Brain (organoid and tissue), 16 donors: ENCODE measurements at places on chromosomes 1 and 21.

- DNase-seq, result no peak
Measured at GRCh38 chr1:61962631-61963030, 220.4 kb downstream of the PATJ start.

DNA sequence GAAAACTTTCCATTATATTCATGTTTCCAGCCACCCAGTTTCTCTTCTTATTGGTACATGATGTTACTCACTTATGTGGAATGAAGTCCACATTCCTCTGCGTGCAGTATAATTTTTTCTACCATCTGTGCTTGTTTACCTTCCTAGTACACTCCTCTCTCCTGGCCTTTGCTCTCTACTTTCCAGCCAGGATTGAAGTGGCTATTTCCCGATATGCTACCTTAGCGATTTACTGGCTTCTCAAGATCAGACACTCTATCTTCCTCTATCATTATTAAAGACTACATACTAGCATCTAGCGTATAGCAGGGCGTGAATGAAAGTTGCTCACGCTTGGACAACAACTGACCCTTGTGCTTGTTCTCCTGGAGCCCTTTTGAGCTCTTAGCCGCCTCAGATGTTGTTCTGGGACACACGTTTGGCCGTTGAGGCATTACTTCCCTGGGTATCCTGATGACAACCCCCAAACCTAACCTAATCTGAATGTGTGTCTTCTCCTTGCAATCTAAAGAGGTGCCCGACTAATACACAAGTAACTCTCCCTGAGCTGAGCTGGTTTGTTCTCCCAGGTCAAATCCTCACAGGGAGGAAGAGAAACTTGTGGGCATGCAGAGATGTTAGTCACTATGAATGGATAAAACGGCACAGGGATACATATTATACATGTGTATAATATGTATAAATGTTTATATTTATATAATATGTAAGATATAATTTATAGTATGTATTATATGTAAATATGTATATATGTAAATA is 13.4 kb upstream of the MTARC2 start:
- DNase-seq, result no peak

DNA sequence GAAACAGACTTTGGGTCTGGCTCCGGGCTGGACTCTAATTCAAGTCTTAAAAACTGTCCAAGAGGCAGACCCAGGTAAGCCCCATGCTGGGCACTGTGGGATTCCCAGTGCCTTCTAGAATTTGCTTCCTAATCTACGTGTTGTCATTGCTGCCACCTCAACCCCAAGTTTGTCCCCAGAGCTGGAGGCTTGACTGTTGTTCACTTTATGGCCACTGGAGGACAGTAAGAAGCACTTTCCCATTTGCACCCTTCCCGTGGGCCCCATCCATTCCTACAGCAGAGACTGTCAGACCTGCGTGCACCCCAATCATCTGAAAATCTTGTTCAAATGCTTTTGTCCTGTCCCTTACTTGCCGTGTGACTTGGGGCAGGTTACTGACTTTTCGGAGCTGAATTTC is 29.4 kb upstream of the VASH2 start:
- DNase-seq, result no peak

DNA sequence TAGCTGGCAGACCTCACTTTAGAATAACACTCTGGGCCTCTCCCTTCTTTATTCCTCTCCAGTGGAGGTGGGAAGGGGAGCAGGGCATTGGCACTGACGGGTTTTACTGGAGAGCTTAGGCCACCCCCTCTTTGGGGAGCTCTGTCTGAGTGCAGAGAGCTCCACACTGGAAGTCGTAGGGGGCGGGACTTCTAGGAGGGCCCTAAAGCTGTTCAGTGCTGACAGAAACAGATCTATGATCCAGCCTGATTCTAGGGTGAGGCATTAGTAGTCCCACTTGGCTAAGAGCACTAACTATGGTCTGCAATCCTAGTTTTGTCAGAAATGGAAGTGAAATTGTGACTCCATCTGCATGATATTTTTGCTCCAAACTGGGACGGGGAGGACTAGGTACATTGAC is 138.7 kb downstream of the MIS18A start:
- DNase-seq, result no peak
